Amygdala (tissue), 56 donors: ENCODE measurements at places on chromosomes 5 and 9.

- no peak for DNase-seq
Measured at GRCh38 chr9:136670576-136671253, 8.0 kb downstream of the EGFL7 start.

- DNase-seq, result peak; percentile 45
Measured at GRCh38 chr9:91164724-91165520, 196.8 kb downstream of the AUH start.

- no peak for DNase-seq
Measured at GRCh38 chr9:35180801-35181200, 19.0 kb downstream of the UNC13B start.

- DNase-seq, result no peak
Measured at GRCh38 chr5:148860599-148860998, 34.2 kb downstream of the ADRB2 start.

GRCh38 chr9:98598861-98599260 is 109.9 kb downstream of the GABBR2 start:
- DNase-seq, result no peak

GRCh38 chr5:130815246-130815645 is 349.8 kb downstream of the HINT1 start:
- DNase-seq, result no peak

DNA sequence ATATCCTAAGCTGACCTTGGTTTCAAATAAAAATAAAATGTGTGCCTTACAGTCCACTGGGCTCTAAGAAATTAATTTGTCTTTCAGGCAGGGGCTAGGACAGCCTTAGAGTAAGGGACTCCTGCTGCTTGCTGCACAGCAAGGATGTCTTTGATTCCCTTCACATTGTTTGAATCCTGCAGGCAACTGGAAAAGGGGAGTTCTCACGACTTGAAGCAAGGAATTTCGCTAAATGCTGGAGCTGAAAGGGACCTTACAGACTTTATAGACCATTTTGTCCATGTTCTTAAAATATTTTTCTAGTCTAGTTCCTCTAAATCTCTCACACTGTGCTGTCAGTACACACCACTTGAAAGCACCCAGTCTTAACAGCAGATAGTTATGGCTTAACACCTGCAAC is 35.6 kb downstream of the FBXW11 start:
- DNase-seq, result no peak

- no peak for DNase-seq
Measured at GRCh38 chr9:84647699-84648098, 21.8 kb upstream of the NTRK2 start.

DNA sequence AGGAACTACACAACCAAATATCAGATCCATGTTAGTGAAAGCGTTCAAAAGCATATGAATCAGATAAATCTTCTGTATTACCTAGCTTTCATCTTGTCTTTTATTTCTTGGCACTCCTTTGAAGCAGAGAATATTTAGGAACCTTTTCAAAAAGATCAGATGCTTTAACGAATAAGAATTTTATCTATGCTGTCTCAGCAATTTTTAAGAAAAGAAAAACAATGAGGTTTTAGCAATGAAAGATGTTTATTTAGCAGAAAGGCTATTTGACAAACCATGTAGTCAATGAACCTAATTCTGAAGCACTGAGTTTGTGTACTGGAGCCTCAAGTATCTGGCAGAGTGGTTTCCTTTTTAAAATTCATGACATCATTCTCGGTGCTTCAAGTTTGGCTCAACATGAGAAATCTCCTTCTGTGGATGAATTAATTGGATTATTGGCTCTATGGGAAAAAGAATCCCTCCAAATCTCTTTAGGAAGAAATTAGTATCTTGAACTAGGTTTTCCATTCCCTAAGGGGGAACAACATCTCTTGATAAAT is 534.7 kb downstream of the CAAP1 start:
- no peak for DNase-seq

GRCh38 chr9:112048924-112049691 is 126.0 kb downstream of the SUSD1 start:
- DNase-seq, result no peak

DNA sequence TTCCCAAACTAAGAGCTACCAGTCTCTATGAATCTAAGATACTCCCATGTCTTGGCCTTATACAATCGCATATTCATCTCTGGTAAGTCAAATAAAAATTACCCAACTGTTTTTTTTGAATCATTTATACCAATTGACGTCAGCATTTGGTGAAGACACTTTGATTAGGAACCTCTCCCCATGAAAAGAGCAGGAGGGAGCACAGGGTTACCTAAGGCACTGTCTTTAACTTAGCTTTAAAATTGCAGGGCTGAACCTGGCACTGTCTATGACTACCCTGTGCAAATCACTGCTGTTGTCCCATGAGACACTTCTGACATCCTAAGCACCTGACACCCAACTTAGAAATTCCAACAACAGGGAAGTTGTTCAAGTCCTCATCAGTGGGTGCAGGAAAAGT is 586.4 kb downstream of the MAT2B start:
- no peak for DNase-seq

- no peak for DNase-seq
Measured at GRCh38 chr9:109214414-109214813, 47.4 kb upstream of the FRRS1L start.

- no peak for DNase-seq
Measured at GRCh38 chr9:26833792-26834191, 58.8 kb downstream of the CAAP1 start.

- no peak for DNase-seq
Measured at GRCh38 chr9:35727676-35728040, 4.3 kb downstream of the TLN1 start.

DNA sequence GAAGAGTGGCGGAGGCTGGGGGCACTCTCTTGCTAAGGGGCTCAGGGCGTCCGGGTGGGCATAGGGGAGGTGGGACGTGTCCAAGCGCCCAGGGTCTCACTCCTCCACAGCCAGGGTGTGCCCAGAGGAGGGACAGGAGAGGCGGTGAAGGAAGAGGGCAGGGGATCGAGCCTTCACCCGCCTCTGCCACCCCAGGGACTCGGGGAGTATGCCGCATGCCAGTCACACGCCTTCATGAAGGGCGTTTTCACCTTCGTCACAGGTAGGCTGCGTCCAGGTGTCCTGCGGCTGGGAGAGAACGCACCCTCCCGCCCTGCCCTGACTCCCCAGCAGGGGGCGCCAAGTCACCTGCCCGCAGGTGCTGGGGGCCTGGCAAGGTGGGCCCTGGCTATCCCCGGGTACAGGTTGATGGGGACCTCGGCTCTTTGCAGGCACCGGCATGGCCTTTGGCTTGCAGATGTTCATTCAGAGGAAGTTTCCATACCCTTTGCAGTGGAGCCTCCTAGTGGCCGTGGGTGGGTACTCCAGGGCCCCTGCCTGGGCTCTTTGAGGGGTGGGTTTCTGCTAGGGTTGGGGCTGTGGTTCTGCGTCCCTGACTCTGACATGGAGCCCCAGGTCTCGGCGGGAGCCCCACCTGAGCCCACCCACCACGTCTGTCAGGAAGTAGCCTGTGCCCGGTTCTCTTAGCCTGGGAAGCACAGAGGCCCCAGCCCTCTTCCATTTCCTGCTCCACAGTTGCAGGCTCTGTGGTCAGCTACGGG is 552 bp downstream of the TMEM141 start:
- peak; percentile 55 for DNase-seq

- no peak for DNase-seq
Measured at GRCh38 chr9:125405938-125406809, 144.5 kb downstream of the GAPVD1 start.

DNA sequence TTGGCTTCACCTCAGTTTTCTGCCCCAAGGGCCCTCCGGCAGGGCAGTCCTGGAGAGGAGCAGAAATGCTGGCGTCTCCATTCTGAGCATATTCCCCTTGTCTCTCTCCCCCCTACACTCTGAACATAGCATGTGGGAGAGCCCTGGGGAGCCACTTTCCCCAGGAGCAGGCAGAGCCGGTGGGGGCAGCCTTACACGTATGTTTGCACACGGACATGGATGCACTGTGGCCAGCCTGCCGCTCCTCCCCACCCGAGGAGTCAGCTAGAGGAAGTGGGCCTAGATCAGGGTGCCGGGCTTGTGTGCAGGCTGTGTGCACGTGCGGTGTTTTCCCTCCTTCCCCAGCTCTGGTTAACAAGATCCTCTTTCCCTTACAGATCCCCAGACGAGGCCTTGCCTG is 25.4 kb upstream of the POMT1 start:
- DNase-seq, result no peak

- DNase-seq, result no peak
Measured at GRCh38 chr5:22567983-22568382, 285.2 kb downstream of the CDH12 start.

DNA sequence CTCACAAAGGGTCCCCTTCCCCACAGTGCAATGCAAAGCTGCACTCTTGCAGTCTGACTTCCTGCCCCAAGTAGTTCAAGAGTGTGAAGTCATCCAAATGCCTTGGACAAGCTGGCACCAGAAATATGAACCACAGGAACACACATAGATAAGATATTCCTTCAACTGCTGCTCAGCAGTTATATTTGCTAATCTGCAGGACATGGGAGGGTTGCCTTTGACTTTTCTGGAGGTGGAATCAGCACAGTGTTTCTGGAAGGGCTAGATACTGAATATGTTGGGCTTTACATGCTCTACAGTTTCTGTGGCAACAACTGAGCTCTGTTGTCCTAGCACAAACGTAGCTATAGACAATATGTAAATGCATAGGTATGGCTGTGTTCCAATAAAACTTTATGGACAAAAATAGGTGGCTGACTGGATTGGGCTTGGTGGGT is 96.7 kb upstream of the PCA3 start:
- no peak for DNase-seq

GRCh38 chr5:157045601-157046000 is 13.3 kb downstream of the HAVCR1 start:
- no peak for DNase-seq

- no peak for DNase-seq
Measured at GRCh38 chr5:104283136-104283535, 720.5 kb upstream of the NUDT12 start.

DNA sequence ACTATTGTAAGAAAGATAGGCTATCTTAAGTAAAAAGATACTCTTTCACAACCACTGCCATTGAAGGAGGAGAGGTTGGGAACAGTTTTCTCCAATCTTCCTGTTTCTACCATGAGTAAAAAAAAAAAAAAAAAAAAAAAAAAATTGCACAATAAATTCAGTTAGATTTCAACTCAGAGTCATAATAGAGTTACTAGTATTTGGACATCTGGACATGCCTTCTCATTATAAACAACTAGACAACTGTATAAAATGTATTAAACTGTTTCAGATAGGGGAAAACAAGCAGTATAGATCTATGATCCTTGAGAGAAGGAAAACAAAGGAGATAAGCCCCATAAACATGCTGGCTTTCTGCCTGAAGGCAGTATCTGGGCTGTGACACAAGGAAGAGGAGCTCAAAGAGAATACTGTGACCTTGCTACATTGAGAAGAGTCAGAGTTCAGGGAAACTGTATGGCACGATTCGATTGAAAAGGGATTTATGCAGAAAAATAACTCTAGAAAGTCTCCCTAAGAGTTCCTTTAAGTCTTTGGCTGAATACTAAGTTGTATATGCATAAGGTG is 249.2 kb upstream of the POU5F2 start:
- no peak for DNase-seq

GRCh38 chr9:91187965-91188344 is 173.8 kb downstream of the AUH start:
- DNase-seq, result no peak

DNA sequence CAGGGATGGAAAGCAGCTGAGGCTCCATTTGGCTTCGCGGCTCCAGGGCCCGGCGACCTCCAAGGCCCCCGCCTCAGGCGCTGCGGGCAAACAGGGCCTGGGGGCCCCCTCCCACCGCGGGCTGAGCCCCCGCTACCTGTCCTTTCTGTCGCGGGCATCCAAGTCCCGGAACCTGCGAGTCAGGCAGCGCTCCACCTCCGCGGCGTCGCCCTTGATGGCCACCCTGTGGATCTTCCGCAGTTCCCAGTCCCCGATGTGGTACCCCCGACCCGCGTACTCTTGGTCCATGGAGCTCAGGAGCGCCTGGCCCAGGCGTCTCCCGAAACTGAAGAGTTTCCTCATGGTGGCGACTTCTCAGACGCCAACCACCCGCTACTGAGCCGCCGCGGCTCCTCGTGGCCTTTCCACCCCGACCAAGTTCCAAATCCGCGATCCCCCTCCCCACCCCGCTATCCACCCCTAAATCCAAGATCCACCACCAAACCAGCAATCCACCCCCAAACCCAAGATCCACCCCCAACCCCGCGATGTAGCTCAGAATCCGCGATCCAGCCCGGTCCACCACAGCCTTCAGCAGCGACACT is 86.5 kb upstream of the CCDC180 start:
- no peak for DNase-seq

GRCh38 chr9:108743901-108744371 is 111.8 kb downstream of the ACTL7B start:
- no peak for DNase-seq

DNA sequence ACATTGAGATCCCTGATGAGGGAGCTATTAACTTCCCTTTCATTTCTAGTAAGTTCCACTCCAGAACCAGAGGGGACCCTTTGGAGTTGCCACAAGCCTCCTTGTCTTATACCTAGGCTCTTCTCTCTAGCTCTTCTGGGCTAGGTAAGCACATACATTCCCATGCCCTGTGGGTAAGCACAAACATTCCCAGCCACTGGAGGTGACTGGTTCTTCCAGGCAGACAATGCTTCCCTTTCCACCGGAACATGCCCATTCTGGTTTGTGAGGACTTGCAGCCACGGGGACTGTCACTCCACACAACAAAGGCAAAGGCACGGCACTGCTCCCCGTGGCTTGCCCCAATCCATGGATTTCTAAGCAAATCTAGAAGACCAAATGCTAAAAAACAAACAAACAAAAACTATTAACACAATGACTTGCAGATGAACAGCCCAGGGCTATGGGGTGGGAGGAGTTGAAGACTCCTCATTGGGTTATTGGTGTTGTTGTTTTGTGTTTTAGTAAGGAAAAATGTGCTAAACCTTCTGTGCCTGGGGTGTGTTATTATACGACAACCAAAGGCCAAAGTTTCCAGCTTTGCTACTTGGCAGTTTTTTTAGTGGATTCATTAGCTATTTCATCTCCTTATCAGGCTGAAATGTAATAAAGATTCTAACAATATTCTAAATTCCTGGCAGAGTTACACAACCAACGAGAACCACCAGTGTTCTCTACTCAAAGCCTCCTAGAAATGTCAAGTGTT is 276.2 kb downstream of the SYK start:
- DNase-seq, result no peak

- no peak for DNase-seq
Measured at GRCh38 chr5:68593211-68593671, 377.7 kb downstream of the PIK3R1 start.

GRCh38 chr5:124025306-124025845 is 513.4 kb downstream of the CSNK1G3 start:
- DNase-seq, result no peak
